Smooth muscle cell of trachea (primary cell): ENCODE measurements at places on chromosomes 7 and 10. TPM values are rescaled to one million over a fixed set of nuclear protein-coding genes. Genes with fewer than 3 reads are reported as not detected.

Gene SEC31B
- 2.2 and 4.1 TPM in 2 replicates for total RNA-seq

Gene CDHR1
- not detected in 2 replicates for total RNA-seq

Gene WDR86
- total RNA-seq, result 3.8 TPM in 1 of 2 replicates, not detected in the other

Gene CRPPA
- total RNA-seq, result 1.2 and 2.0 TPM in 2 replicates

Gene WIPF3
- under 0.01 and 0.15 TPM in 2 replicates for total RNA-seq

Gene ZPBP
- total RNA-seq, result not detected in 2 replicates

Gene ARHGEF35
- 2.3 and 2.8 TPM in 2 replicates for total RNA-seq

Gene PTPRZ1
- 1.0 TPM in 1 of 2 replicates, not detected in the other for total RNA-seq

Gene OPN1SW
- total RNA-seq, result not detected in 2 replicates

Gene SH3PXD2A
- total RNA-seq, result 24.0 and 38.5 TPM in 2 replicates

Gene PTF1A
- total RNA-seq, result not detected in 2 replicates

Gene CEP55
- 3.8 and 57.2 TPM in 2 replicates for total RNA-seq

Gene AKR1C4
- total RNA-seq, result not detected in 2 replicates

Gene PRSS1
- total RNA-seq, result not detected in 2 replicates

Gene ELFN1
- total RNA-seq, result 1.7 and 7.6 TPM in 2 replicates

Gene POLD2
- 95.4 and 124 TPM in 2 replicates for total RNA-seq

Gene UCMA
- total RNA-seq, result not detected in 2 replicates

Gene CXCL12
- 42.0 and 133 TPM in 2 replicates for total RNA-seq
